ENCODE measurements at places on chromosomes 6 and 20. TPM values are rescaled to one million over a fixed set of nuclear protein-coding genes. Genes with fewer than 3 reads are reported as not detected.

OPN5 gene
- total RNA-seq: not detected

HBS1L gene
- 163 TPM for total RNA-seq

C20orf141 gene
- not detected for total RNA-seq

DNA sequence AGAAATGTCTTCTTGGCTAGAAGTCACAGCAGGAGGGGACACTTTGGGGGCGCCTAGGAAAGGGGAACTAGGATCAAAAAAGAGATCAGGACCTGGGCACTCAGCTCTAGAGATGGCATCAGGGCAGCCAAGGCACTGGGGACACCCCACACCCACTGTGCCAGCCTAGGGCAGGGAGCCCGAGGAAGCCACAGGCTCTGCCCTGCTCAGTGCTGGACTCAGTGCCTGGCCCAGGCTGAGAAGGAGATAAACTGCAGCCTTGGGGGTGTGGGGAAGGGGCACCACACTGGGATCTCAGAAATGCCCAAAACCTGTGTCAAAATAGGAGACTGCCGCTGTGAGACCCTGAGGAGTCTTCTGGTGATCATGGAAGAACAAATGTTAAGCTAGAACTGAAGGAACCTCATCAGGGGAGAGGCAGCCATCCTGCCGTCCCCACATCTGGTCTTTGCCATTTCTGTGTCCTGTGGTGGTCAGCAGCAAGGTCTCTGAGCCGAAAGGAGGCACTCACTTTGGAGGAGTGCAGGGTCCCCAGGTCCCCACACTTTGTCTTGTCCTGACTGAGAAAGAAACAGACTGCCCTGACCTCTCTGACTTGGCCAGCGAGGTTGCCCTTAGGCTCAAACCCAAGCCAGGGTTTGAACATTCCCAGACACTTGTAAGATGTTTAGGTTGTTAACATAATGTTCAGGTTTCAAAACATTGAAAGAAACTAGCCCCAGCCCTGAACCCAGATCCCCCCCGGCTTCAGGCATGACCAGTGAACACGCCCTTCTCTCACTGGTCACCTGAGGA is 2.3 kb downstream of the ARFRP1 start:
- no peak for DNase-seq

DNA sequence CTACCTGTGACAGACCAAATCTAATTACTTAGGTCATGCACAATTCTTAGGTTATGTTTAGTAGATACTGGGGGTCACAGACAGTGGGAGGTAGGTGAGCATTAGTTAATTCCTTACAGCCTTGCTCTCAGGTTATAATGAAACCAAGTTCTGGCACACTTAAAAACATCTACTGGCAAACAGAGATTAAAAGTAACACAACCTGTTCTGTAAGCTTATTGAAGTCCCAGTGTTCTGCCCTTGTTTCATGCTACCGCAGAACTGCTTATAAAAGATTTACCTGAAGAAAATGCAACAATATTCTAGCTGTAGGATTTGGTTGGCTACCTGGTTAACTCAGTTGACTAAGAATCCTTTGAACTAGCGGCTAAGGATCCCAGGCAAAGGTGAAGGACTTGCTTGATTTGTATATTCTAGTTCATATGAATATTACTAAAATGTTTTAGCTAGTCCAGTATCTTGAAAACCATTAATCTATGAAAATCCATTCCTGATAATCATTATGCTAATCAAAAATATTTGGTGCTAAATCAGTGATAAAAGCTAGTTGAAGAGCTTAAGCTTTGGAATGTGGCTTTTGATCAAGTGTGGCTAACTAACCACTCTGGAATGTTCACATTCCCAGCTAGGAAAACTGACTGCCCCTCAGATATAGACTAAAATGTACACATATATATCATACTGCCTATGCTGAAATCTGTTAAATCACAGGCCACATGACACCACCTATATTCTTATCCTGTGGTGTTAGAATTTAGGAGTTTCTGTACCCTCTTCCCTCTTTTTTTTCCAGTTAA is 7.2 kb downstream of the PEX3 start:
- no peak for DNase-seq

GRCh38 chr20:59171986-59172385 is 8.4 kb downstream of the ZNF831 start:
- no peak for DNase-seq

GRCh38 chr6:163463795-163464194 is 49.3 kb downstream of the QKI start:
- DNase-seq: no peak

GRCh38 chr6:117417851-117418250 is 7.9 kb downstream of the ROS1 start:
- DNase-seq: no peak

Measured in pulmonary artery endothelial cell (primary cell).